AG08396 (cell line): ENCODE measurements at places on chromosomes 2 and 18.

- DNase-seq, result no peak
These were observed 359.7 kb downstream of the MBD2 start for GRCh38 chr18:53864770-53865169.

GRCh38 chr18:58865701-58866065 lies 1.0 kb downstream of the ZNF532 start:
- DNase-seq, result no peak

- no peak for DNase-seq
These were observed 280.7 kb upstream of the HNRNPA3 start for GRCh38 chr2:176931588-176932563.

GRCh38 chr2:75801234-75801982 lies 90.7 kb upstream of the GCFC2 start:
- no peak for DNase-seq

DNA sequence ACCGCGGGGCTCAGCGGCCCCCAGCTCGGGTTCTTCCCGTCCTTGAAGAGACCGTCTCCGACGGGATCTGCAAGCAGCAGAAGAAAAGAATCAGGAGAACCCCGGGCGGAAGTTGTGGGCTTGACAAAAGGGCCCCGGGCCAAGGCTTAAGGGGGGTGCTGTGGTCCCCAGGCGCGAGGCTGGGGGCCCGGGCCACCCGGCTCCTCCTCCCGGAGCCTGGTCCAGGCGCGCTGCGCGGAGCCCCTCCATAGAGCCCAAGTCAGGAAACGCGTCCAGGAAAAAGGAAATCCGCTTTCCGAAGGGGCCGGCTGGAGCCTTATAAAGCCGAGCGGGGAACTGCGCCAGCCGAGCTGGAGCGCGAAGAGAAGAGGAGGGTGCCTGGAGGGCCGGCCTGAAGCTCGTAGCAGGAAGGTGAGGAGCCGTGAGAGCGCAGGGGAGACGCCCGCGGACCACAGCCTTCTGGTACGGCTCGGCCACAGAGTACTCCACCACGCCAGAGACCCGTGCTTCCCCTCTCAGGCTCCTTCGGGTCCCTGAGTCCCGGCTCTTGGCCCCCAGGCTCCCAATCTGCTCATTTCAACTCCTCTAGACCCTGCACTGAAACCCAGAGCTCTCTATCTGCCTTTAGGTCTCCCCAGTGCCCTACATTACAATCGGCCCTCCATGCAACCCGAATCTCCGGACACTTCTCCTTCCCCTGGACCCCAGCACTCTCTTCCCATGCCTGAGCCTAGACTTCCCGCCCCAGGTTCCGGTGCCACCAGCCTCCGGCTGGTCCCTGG lies 554 bp downstream of the FEV start:
- no peak for DNase-seq

- no peak for DNase-seq
These were observed 102.9 kb upstream of the CCDC195 start for GRCh38 chr2:224819075-224819474.

DNA sequence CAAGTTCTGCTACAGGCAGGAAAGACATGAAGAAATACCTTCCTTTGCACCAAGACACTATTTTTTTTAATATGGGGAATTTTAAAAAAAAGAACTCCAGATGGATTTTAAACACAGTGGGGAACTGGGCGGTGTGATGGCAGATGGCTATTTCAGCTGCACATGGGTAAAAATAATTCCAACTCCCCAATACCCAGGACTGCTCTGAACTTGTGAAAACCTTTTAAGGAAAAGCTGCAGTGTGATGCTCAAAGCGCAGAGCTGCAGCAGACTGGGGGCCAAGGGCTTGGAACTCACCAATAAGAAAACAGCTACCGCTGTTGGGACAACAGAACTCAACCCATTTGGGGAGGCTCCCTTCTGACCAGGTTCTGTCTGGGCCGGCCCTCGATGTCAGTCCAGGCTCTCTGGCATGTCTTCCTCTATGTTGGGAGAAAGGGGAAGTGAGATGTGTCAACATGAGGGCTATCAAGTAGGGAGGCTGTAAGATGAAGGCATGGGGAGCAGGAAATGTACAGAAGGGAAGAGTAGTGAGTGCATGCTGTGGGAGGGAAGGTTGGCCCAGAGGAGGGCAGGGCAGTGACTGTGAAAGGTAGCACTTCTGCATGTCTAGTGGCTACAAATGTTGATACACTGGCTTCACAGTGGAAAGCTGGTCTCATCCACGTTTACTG lies 64.0 kb upstream of the SLC14A2 start:
- DNase-seq, result no peak

DNA sequence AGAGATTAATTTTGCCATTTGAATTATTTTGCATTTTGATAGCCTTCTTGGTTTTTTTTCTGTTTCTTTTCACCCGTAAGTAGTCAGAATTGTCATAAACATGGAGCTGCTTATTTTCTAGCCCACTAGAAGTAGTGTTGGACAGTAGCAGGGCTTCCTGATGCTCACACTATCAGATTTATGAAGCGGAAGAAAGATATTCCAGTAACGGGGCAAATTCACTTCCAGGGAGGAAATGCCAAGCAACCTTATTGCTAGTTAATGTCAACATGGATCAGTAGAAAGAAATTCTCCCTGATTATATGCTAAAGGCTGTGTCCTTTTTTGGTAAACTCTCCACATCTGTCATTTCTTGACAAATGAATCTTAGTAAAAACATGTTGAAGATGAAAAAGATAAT lies 19.2 kb upstream of the ADAM23 start:
- no peak for DNase-seq

GRCh38 chr2:47054036-47054555 lies 101.0 kb downstream of the STPG4 start:
- no peak for DNase-seq

GRCh38 chr2:210715560-210716082 lies 159.2 kb downstream of the CPS1 start:
- DNase-seq, result no peak

GRCh38 chr2:161123531-161124030 lies 36.6 kb upstream of the TANK start:
- no peak for DNase-seq

DNA sequence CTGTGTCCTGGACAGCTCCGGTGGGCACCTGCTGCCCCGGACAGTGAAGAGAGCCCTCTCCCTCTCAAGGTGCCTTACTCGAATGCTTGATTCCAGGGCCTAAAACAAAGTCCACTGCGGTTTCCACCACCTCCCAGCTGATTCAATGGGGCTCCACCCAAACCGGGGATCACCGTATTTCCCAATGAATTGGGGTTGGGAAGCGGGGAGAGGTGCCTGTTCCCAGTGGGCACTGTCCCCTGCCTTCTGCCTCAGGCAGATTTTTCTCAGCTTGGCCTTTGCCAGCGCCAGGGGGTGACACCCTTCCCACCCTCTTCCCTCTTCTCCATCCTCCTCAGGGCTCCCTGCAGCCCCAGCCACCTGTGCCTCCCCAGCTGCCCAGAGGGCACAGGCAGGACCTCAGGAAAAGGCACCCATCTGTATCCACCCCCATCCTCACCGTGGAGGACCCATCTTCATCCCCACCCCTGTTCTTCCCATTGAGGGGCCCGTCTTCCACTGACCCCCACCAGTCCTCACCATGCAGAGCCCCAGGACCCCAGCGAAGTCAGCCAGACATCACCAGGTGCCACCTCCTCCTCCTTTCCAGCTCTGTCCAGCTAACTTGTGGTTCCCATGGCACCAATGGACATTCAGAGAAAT lies 66.7 kb upstream of the HPCAL1 start:
- no peak for DNase-seq

- DNase-seq, result no peak
These were observed 107.1 kb downstream of the GLI2 start for GRCh38 chr2:120842456-120843439.

- peak; percentile 69 for DNase-seq
These were observed 111.6 kb downstream of the SMAD7 start for GRCh38 chr18:48838921-48839818.

DNA sequence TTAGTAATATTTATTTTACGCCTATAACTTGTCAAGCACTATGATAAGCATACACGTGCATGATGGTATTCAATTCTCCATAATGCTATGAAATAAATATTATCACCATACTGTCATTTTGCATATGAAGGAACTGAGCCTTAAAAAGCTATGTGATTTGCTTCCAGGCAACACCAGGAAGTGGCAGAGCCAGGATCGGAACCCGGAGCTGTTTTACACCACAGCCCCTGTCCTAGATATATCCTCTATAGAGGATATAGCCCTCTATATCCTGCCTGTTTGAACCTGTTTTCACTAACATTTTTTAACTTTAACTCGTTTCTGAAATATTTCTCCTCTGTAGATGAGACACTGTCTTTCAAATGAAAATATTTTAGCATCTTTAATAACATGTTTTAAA lies 690.0 kb downstream of the SATB2 start:
- DNase-seq, result no peak

DNA sequence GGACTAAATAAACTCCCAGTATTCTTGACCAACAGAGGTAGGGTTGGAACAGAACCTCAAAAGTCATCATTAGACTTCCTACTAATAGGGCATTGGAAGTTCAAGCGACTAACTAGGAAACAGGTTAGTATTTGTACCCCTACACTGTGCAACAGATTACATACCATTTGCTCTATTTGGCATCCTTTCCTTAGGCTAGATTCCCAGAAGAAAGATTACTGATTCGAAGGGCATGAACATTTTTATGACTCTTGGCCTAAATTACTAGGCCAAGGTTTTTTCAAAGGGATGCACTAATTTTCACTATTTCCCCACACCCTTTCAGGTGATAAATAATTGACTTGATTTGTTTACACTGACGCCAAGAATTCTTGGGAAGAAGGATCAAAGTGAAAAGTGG lies 104.8 kb upstream of the CYP1B1 start:
- no peak for DNase-seq
